ENCODE measurements at places on chromosomes 12 and 14.

- DNase-seq, result peak; percentile 47
Observed at GRCh38 chr14:73467800-73468199, 9.5 kb upstream of the NUMB start.

DNA sequence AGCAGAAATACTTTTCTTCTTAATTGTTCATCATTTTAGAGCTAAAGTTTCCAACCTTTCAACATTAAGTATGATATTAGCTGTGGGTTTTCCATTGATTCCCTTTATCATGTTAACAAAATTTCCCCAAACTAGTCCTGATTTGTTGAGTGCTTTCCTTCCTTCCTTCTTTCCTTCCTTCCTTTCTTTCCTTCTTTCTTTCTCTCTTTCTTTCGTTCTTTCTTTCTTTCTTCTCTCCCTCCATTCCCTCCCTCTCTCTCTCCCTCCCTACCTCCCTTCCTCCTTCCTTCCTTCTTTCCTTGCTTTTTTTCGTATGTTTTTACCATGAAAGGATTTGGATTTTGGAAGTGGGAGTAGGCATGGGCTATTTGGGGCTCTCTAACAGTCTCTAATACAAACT lies 133.5 kb downstream of the LMNTD1 start:
- DNase-seq, result no peak

DNA sequence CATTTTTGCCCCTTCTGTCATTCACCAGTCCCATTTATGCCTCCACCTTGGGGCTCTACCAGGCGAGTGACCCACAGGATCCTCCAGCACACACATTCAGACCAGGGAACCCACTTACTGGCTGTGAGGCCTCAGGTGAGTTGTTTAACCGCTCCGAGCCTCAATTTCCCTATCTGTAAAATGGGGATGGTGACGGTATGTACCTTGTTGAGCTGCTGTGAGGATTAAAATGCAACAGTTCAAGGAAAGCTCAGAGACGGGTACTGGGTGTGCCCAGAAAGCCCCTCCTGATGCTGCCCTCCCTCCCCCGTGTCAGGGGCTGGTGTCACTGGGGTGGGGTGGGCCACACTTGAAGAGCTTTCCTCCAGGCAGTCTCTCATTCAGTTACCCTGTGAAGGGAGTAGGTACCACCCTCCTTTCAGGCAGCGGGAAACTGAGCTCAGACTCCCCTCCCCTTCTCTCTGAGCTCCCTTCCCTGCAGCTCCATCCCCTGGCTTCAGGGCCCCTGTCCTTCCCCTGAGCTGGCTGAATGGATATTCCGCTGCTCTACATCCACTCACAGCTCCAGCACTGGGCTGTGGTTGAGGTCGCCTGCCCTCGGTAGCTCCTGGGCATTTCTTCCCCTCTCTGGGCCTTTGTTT lies 1.4 kb upstream of the SERPINA1 start:
- no peak for DNase-seq

- no peak for DNase-seq
Observed at GRCh38 chr12:6535960-6536847, 1.9 kb downstream of the GAPDH start.

GRCh38 chr14:97185186-97185585 lies 388.0 kb downstream of the VRK1 start:
- DNase-seq, result no peak

GRCh38 chr12:32609966-32610365 lies 69.1 kb upstream of the DNM1L start:
- no peak for DNase-seq

GRCh38 chr14:37623971-37624370 lies 28.5 kb downstream of the TTC6 start:
- no peak for DNase-seq

DNA sequence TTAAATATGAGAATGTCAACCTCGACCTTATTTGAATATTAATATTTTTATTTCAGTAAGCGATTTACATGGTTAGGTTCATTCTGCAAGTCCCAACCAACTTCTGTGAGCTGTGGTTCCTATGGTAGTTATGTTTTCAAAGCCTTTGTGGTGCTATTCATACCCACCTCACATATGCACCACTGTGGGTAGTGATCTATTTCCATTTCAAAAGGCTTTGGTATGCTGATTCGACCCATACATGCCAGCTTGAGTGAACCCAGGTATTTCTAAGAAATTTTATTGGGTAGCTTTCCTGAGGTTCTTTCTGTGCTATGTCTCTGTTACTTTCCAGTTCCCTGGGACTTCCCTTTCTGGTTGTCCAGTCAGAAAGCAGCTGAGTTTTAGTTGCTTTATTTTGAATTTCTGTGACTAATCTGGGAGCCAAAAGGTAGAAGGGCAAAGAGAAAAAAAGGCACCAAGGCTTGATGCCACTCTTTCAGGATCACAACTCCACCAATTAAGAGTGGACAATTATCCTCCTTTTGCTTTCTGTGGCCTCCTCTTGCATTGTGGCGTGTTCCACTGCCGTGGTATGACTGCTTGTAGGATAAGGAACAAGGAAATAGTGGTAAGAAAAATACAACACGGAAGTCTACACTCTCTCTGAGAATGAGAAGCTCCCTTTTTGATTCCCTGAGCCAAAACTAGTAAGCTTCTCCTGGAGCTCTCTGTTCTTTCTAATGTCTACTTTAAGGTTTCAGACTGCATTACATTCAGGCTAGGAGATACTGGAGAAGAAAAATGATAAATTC lies 729.1 kb downstream of the NOVA1 start:
- no peak for DNase-seq

- no peak for DNase-seq
Observed at GRCh38 chr12:116528498-116528897, 30.7 kb upstream of the MAP1LC3B2 start.

GRCh38 chr12:87425942-87426554 lies 603.2 kb downstream of the C12orf50 start:
- DNase-seq, result no peak

DNA sequence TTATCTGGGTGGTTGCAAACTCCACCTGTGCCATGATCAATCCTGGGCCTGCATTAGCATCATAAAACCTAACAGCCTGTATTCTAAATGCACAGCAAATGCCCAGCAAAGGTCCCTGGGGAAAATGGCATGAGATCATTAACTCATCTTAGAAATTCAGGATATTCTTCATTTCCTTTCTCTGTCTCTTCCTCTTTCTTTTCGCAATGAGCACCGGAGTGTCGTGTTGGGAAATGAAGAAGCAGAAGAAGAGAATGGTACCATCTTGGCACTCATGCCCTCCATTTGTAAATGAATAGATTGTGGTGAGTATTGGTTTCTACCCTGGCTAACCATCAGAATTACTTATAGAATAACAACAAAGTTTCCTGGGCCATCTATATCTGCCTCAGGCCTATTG lies 193.6 kb downstream of the GALC start:
- DNase-seq, result no peak

DNA sequence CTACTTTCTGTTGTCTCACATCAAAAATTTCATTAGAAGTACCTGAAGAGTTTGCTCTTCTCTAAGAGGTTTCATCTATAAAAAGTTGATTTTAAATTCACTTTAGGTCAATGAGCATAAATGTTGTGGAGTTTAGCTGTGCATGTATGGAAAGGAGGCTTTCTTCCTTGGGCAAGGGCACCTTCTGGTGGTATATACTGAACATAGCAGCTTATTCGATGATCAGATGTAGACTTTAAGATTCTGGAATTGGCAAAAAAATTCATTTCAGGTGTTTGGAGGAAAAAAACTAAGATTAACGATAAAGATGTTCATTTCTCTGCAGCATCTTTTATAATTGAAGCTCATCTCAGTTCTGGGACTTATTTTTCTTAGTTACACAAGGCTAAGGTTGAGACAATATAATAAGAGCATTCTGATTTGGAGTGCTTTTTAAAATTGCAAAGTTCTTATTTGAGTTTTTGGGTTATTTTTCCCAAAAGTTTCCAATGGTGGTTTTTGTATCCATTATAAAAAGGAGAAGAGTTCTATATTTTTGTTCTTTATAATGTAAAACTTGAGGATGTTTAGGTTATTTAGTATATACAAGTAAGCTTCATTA lies 46.8 kb downstream of the TMEM117 start:
- no peak for DNase-seq

- no peak for DNase-seq
Observed at GRCh38 chr12:95741635-95742034, 48.9 kb downstream of the NTN4 start.

GRCh38 chr14:24366413-24366720 lies 1.6 kb upstream of the NFATC4 start:
- no peak for DNase-seq

GRCh38 chr12:130925666-130926015 lies 28.1 kb upstream of the ADGRD1 start:
- no peak for DNase-seq

- DNase-seq, result peak; percentile 43
Observed at GRCh38 chr14:104401785-104402184, 177.8 kb upstream of the C14orf180 start.

DNA sequence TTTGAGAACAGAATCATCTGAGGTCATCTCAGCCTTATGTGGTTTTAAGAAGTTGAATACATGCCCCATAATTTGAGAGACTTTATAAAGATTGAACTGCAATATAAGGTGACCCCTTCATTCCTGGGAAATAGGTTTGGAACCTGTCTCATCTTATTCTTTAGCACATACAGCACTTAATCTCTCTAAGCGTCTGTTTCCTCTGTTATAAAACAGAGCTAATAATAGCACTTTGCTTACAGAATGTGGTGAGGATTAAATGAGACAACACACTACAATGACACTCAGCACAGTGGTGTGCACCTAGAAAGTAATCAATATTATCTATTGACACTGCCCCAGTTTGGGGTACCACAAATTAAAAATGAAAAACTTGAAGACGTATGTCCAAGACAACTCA lies 102.1 kb downstream of the DUSP6 start:
- no peak for DNase-seq
